ENCODE measurements at places on chromosomes 5 and 9. TPM values are rescaled to one million over a fixed set of nuclear protein-coding genes. Genes with fewer than 3 reads are reported as not detected.
A peak's percentile ranks its signal among the peaks of the same experiment; 100 is the strongest.

GRCh38 chr5:109947667-109948066 lies 257.9 kb downstream of the MAN2A1 start:
- no peak for DNase-seq

- peak; percentile 32 for DNase-seq
Measured at GRCh38 chr9:93219692-93220091, 35.8 kb downstream of the WNK2 start.

DNA sequence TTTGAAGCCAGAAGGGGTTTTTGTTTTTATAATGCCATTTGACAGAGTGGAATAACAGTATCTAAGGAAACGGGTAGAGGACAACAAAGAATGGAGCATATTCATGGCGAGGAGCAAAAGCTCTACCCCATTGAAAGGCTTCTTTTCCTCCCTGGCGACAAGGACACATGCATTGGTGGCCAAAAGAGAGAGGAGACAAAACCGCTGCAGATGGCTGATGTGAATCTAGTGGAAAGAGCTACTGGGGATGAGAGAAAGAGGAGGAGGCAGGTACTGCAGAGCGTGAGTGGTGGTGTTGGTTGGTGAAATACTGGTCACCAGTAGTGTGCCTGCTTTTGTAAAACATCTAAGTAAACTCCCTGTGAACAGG lies 491 bp downstream of the APC start:
- no peak for DNase-seq

DNA sequence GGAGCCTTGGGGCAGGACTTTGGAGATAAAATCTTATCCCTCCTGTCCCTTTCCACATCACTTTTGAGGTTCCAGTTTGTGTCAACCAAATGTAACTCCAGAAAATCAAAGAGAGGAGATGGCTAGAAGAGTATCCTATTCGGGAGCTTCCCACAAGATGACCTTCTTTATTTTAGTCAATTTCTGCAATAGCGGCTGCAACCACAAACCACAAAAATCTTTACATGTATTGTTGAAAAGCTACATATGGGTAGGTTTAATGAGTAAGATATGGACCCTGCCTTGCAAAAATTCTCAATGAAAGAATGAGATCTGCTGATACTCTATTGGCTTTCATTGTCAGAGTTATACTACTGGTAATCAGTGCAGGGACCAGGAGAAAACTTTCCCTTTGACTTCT lies 92.2 kb upstream of the MAMDC2 start:
- DNase-seq, result no peak

- no peak for DNase-seq
Measured at GRCh38 chr5:28954074-28954473, 1915.7 kb upstream of the CDH9 start.

DNA sequence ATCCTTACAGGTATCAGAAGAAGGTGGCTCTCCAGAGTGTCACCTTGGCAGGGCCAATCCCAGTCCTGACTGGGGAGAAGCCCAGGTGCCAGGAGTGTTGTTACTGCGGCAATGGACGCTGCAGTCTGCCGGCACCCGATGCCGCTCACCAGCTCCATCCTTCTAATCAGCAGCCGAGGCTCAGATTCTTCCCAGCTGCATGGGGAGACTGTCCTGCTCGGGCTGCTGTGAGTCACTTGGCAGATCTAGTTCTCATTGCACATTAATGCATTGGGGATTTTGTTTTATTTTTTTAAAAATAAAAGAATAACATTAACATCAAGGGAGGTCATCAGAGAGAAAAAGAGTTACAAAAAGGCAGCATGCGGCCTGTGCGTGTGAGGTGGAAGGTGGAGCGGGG lies 115.8 kb downstream of the MTX3 start:
- DNase-seq, result peak; percentile 61

GRCh38 chr9:14960881-14961280 lies 50.7 kb upstream of the FREM1 start:
- DNase-seq, result no peak

- DNase-seq, result peak; percentile 87
Measured at GRCh38 chr9:128124873-128125579, 2.5 kb downstream of the PTGES2 start.

- no peak for DNase-seq
Measured at GRCh38 chr5:91384671-91385430, 1.7 kb upstream of the ARRDC3 start.

- DNase-seq, result no peak
Measured at GRCh38 chr5:115209279-115209678, 39.6 kb upstream of the TRIM36 start.

DNA sequence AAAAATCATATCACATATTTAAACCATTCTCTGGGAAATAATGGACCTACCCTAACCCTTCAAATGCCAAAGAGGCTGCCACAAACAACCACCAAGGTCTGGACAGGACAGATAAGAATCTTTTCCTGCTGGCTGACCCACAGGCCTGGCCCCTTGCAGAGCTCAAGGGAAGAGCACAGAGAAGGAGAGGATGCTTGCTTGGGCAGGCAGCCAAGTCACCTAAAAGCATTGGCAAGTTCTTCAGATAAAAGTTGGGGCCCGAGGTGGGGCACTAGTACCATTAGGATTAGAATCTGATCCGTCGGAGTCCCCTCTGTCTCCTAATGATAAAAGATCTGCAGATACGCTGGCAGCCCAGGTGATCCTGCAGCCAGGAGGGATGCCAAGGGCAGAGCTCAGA lies 176.6 kb downstream of the GABBR2 start:
- no peak for DNase-seq

DNA sequence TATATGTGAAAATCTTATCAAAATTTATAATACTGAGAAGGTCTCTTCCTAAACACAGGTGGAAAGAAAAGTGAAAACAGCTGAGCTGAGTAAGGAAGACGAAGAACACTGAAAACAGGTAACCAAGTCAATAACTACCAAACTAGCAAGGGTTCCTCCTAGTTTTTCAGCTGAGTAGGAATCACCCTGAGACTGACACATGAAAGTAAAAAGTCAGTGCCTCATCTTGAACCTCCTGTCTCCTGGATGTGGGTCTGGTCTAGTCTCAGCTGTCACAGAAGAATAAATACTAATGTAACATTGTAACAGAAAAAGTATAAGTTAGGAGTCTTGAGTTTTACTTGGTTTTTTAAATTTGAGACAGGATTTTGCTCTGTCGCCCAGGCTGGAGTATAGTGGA lies 121.0 kb downstream of the MEF2C start:
- no peak for DNase-seq

- DNase-seq, result no peak
Measured at GRCh38 chr5:142491270-142491669, 166.4 kb upstream of the SPRY4 start.

- DNase-seq, result no peak
Measured at GRCh38 chr9:14133394-14133793, 180.5 kb downstream of the NFIB start.

DNA sequence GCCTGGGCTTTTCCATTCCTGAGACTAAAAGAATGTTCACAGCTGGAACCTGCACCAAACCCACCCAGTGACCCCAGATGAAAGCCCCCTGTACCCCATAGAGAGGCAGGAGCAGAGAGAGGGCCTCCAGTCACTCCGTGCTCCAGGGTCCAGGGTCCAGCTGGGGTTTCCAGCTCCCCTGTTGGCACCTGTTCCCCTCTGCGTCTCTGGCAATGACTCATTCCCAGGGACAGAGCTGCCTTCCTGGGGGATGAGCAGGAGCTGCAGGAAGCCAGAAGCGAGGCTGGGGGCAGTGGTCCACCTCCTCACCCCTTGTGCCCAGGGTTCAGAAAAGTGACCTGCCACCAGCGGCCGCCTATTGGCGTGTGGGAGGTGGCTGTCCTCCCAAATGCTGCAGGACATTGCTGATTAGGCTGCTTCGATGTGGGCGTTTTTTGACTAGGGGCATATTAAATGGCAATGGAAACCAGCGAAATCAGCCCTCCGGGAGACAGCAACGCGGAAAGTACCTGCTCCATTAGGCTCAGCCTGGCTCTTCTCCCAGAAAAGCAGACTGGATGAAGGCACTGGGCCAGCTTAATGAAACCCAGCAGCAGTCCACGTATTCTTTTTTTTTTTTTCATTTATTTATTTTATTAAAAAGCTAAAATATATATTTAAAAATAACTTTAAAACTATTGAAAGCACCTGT lies 97.4 kb downstream of the DAP start:
- no peak for DNase-seq

GRCh38 chr5:10856683-10857337 lies 95.8 kb upstream of the DAP start:
- peak; percentile 84 for DNase-seq

DNA sequence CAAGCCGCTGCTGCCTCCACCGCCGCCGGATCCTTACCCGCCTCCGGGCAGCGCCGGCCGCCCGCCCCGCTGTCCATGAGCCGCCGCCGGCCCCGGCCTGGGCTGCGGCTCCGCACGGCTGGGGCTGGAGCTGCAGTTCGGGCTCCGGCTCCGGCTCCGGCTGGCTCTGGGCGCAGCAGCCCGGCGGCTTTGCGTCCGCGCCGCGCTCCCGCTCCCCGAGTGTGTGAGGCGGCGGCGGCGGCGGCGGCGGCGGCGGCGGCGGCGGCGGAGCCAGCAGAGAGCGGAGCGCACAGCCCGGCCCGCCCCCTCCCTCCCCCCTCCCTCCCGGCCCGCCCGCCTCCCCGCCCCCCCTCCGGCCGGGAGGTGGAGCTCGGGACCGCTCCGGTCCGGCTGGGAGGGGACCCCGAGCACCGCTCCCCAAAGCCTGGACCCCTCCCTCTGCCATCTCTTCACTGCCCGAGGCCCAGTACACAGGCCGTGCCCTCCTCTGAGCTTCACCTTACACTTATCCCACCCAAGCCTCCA lies at the start of gene PCDH1:
TSS of gene PCDH1 (minus strand) at position 225 of the 525 bp plus-strand sequence. CDS start at position 77, 148 bp downstream.
- DNase-seq, result peak; percentile 72

GRCh38 chr5:16502866-16503265 lies 37.3 kb upstream of the ZNF622 start:
- DNase-seq, result no peak

DNA sequence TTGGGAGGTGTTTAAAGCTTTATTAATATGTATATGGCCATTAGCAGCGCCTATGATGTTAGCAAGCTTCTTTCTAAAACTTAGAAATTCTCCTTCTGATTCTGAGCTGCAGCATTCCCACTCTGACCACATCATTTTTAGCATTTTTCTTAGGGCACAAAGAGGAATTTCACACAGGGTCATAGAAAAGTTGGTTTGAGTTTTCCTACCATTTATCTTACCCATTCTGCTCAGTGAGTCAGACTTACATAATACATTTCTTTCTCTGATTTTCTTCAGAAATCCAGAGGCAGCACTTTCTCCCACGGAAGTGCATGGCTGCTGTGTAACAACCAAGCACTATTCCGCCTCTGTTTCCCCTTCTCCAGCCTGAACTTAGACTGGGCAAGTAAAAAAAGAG lies 246.6 kb downstream of the ARL15 start:
- DNase-seq, result no peak

- DNase-seq, result no peak
Measured at GRCh38 chr9:750249-750967, 91.1 kb upstream of the DMRT1 start.

DNA sequence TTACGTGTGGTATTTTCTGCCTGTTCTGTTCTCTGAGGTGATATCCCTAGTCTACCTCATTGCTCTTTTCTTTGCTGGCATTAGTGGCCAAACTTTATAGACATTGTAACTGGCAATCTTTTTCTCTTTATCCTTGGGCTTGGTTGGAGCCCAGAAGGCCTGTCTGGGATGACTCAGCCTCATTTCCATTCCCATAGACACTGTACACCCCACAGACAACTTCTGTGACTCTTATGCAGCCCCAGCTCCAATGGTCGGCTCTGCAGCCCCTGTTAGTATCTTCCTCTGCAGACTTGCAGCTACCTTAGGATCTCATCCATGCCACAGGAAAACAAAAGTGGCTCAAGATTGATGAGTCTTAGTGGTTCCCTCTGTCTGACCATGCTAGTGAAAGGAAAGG lies 79.8 kb downstream of the CFAP95 start:
- no peak for DNase-seq

AQP3 gene
- polyA plus RNA-seq, result 18.7 TPM

PRRT1B gene
- polyA plus RNA-seq, result not detected

CMYA5 gene
- polyA plus RNA-seq, result 341 TPM

FOXD4L6 gene
- polyA plus RNA-seq, result not detected

CATSPER3 gene
- polyA plus RNA-seq, result 0.48 TPM

GBGT1 gene
- 7.4 TPM for polyA plus RNA-seq

PSD2 gene
- polyA plus RNA-seq, result 0.02 TPM

SH3RF2 gene
- 354 TPM for polyA plus RNA-seq

REEP2 gene
- 38.7 TPM for polyA plus RNA-seq

FRMD3 gene
- 65.7 TPM for polyA plus RNA-seq

Data from right cardiac atrium (tissue), 5 donors.